ENCODE measurements at places on chromosomes 7 and 10. TPM values are rescaled to one million over a fixed set of nuclear protein-coding genes. Genes with fewer than 3 reads are reported as not detected.

DNA sequence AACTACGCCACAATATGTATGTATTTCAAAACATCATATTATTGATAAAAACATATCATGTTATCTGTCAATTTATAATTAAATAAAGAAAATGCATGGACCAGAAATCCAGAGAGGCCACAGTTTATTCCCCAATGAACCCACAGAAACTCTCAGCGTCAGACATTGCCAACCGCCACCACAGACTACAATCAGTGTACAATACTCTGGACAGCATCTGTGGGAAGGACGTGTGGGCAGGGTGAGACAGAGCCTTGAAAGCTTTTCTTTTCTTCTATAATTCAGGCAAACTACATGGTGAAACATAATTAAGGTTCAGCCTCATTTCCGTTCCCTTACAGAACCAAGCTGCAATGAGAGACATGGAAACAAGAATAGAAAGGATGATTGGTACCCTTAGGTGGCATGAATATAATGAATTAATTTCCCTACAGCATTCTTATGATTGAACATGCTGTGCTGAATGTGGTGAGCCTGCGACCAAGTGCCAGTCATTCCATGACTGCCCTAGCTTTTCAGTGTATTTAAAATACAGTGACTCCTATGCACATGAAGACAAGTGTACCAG, 909.3 kb downstream of the SORCS1 start:
- DNase-seq: no peak

DNA sequence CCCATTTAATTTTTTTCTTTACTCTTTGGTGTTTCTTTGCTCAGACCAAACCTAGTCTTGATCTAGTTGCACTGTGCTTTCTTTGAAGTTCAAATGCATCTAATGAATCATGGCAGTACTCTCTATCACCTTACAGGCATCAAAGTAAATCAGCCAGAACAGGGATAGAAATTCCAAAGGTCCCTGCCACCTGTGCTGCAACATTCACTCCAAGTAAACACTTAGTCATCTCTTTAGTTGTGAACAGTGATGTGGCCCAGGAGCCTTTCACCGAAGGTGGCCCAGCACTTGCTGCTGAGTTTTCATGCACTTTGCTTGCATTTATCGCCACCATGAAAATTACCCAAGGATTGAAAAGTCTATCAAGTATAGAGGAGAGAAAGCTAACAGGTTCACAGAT, 314.1 kb upstream of the ETV1 start:
- DNase-seq: no peak

DNA sequence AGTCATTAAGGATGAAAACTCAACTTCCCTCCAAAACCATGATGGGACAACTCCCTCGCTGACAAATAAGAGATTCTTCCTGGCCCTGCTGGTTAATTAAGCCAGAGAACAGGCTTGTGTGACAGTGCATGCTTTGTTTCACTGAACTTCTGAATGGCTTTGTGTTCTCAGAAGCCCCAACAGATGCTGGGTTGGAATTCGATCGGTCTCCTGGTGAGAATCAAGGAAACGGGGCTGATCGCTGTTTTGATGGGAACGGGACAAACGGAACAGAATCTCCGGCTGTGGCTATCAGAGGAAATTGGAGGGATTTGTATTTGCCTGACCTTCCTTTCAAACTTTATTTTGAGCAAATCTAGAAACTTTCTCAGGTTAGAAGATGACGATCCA, 145.0 kb downstream of the RNF216 start:
- no peak for DNase-seq

Gene MYH16
- total RNA-seq: not detected

DNA sequence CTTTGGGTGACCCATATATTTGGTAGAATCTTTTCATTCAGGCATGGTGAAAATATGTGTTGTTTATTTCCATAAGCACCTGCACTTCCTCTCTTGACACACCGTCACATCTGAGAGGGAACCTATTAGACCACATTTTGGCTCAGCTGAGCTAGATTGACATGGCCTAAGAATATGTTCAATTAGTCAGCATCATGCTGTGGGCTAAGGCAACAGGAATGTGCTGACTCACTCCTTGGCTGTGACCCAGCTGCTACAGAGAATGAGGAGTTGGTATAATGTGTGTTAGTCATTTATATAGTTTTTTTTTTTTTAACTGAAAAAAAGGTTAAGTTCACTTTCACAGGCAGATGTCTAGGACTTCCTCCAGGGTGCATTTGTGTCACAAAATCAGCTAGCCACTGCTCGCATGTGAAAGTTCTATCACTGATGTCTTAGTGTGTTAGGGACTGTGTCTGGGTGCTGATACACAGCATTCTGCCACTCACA, 180.6 kb downstream of the SEMA3E start:
- peak; percentile 71 for DNase-seq
